ENCODE measurements at places on chromosomes 12 and 14. TPM values are rescaled to one million over a fixed set of nuclear protein-coding genes. Genes with fewer than 3 reads are reported as not detected.

Gene IKBIP
- total RNA-seq, result 8.0 TPM

Gene PRIMA1
- total RNA-seq, result 4.2 TPM

Gene MYF5
- not detected for total RNA-seq

Gene MDGA2
- not detected for total RNA-seq

Gene CCDC38
- total RNA-seq, result not detected

Gene SRRM4
- not detected for total RNA-seq

Gene PTPRB
- 8.9 TPM for total RNA-seq

Gene BDKRB2
- 1.9 TPM for total RNA-seq

Gene RAP1B
- total RNA-seq, result 146 TPM

DNA sequence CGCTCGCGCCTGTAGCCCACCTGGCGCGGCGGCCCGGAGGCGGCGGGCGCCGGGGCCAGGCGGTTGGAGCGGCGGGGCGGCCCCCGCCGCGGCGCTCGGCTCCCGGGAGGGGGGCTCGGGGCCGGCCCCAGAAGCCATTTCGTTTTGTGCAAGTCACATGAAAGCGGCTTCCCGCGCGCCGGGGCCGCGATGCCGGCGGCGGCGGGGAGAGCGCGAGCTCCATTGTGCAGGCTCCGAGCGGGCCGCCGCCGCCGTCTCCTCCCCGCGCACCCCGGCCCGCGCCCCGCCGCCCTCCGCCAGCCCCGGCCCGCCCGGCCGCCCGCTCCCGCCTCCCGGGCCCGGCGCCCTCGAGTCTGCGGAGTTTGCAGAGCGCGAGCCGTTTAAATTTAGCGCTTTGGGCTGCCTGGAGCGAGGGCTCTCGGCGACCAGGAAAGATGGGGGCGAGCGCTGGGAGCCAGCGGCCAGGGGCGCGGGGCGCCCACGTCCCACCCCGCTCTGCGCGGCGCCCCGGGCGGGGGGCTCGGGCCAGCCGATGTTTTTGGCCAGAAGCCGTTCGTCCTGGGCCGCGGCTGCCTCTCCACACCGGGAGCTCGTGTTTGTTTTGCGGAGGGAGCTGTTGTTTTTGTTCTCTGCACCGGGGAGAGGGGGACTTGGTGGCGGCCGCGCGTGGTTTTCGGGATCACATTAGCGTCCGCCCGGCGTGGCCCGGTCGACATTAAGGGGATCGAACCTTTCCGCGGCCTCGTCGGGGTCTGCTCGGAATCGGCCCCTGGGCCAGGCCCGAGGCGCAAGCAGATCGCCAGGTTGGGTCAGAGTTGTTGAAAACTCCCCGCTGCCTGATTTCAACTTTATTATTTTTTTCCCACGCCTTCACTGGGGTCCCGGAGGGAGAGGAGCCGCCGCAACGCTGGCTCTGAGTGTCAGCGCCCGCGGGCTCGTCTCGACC lies 982 bp downstream of the BCL7A start:
- DNase-seq, result peak; percentile 50

DNA sequence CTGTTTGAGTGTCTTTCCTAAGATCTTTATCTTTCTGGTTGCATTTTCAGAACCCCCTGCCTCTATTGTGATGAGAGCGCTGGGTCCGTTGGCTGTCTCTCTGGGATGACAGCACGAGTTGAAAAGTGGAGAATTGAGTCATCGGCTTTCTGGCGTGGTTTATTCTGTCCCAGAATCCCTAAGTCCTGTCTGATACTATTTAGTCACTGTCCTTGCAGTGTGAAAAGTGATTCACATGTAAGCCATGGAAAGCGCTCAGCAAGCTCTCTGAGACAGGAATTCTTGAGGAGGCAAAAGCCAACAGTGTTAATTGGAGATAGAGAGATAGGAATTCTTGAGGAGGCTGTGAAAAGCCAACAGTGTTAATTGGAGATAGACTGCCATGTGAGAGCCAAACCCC lies 121.7 kb downstream of the CHST11 start:
- DNase-seq, result no peak

- DNase-seq, result no peak
Measured at GRCh38 chr14:39177168-39177545, 2.1 kb downstream of the PNN start.

DNA sequence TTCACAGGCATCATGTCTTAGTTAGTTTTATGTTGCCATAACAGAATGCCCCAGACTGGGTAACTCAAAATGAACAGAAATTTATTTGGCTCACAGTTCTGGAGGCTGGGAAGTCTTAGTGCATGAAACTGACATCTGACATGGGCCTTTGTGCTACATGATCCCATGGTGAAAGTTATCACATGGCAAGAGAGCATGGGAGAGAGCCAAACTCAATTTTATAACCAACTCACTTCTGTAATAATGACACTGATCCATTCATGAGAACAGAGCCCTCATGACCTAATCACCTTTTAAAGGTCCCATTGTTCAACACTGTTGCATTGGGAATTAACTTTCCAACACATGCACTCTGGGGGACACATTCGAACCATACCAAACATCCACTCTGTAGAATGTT lies 1015.1 kb downstream of the DIO2 start:
- no peak for DNase-seq

- no peak for DNase-seq
Measured at GRCh38 chr12:58408516-58408915, 467.1 kb downstream of the ATP23 start.

DNA sequence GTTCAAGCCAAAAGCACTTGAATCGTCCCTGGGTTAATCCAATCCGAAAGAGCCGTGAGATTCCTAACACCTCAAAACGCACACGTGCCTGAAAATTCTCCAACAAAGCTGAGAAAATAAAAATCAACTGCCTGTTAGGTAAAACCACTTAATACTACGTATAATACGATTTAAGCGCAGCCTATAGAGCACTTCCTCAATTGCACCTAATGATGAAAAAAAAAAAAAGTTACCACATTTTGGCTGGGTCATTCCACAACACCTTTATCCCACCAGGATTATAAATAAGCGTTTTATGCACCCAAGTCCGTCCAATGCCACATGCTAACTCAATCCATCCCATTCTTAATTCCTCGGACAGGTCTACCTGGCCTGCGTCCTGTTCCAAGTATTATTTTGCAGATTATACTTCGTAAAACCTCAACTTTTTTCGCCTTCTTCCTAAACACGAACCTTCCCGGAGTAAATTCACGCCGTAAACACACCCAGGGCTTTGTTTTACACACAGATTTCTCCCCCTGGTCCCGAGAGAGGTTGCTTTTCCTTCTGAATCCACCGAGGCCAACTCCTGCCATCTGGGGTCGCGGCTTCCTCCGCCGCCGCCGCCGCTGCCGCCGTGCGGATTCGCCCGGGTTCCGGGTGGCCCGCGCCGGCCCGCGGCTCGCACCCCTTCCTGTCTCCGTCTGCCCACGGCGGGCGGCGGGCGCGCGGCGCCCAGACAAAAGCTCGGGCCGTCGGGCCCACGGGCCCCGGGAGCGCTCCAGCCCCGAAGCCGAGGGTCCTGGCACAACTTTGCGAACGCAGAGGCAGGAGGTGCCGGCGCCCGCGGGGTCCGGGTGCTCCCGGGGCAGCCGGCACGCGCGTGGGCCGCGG lies 66.2 kb downstream of the RNF34 start:
- DNase-seq, result no peak

GRCh38 chr12:67813456-67813904 lies 164.9 kb downstream of the DYRK2 start:
- no peak for DNase-seq

GRCh38 chr12:105823810-105824209 lies 314.9 kb downstream of the NUAK1 start:
- no peak for DNase-seq

- DNase-seq, result no peak
Measured at GRCh38 chr12:30136696-30137095, 353.0 kb upstream of the TMTC1 start.

DNA sequence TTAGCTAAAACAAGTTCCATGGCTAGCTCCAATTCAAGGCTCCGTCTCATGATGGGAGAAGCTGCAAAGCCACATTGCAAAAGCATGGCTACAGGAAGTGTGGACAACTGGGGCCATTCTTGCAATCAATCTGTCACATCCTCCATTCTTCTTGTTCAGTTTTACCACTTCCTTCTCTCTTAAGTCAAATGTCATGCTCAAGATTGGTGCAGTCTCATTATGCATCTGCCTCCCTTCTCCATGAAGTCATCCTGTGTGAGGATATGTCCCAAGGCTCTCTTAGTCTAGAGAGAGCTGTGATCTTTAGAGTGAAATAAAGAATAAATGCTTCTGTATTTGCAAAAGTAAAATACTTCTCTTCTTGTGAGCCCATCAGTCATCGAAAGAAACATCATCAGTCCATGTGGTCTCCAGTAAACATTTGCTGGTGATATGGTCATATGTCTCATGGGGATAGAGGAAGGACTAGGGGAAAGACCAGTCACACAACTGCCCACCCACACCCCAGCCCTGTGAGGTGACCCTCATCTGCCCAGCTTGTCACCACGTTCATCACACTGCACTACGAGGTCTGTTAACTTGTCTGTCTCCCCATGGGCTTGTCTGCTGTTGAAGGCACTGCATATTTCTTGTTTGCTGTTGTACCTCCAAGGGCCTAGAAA lies 303.0 kb downstream of the NUAK1 start:
- no peak for DNase-seq

GRCh38 chr14:103065861-103066260 lies 8.5 kb upstream of the CDC42BPB start:
- no peak for DNase-seq

DNA sequence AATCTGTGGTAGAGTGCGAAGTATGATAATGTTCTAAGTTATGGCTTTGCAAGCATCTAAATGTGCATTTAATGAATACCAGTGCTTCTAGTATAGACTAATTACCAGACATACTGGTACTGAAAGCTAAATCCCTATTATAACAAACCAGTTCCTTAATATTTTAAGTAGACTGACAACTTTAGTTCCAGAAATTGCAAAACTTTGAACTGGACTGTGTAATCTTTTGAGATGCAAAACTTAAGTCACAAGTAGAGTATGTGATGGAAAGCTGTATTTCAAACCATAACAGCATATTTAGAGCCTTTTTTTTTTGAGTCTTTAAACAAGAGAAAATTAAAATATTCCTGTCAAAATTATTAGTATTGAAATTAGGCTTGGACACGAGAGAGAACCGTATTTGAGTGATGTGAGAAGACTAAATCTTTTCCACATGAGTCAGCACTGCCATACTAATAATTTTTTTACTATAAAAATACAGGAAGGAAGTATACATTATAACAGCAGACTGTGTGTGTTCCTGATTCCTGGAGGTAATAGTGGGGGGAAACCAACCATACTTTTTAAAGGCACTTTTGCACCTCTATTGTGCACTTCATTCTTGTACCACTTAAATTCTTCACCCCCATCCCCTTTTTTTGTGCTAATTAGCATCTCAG lies 45.5 kb downstream of the PPM1A start:
- DNase-seq, result no peak

DNA sequence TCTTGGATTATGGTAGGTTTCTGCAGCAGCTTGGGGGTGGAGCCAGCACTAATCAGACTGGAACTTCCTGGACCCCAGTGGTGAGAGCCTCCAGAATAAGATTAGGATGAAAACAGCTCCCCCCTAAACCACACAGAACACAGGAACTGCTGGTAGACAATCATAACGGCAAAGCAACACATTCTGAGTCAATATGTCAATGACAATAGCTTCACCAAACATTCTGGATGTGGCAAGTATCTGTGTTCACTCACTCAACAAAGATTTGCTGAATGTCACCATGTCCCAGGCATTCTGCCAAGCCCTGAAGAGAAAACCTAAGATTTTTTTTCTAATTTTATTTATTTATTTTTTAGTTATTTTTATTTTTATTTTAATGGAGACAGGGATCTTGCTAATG lies 65.2 kb downstream of the LRRC74A start:
- no peak for DNase-seq

- DNase-seq, result no peak
Measured at GRCh38 chr14:99971941-99972747, 93.1 kb upstream of the EVL start.

GRCh38 chr12:105030820-105031807 lies 45.0 kb downstream of the NOPCHAP1 start:
- DNase-seq, result no peak

DNA sequence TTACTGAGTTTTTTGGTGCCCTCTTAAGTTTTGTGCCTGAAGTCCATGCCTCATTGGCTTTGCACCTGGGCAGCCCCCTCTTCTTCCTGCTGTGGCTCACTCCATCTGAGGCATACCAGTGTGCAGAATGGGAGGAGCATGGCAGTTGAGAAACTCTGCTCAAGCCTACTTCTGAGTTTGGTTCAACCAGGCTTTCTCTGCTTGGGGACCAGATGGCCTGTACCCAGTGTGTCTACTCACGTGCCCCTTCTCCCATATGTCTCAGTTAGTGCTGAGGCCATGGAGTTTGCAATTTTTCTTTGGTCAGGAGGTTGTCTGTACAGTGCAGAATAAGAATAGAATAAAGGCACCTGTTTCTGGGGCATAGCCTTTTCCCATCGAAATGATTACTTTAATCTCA lies 383.3 kb upstream of the DDHD1 start:
- DNase-seq, result no peak

DNA sequence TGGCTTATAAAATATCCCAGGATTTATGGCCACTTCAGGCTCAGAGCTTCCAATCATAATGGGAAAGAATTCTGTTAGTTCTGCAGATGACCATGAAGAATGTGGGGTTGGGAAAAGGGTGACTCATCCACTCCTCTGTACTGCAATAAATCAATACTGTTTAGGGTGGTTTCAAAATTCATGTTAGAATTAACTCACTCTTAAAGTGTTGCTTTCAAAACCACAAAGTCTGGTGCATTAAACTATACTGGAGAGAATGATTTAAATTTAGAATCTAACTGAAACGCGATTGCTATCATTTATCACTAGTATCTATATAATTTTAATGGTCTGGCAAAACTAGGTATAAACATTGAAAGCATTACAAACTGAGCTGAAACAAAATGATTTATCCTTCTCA lies 798 bp downstream of the CCDC198 start:
- no peak for DNase-seq

All from ovary (tissue), 10 donors.